Activated CD4-positive, alpha-beta T cell treated with anti-CD3 and anti-CD28 coated beads, Interleukin-2, amount 10 ng/mL, durations not matched to agents 24 days and 14 days (primary cell): ENCODE measurements at places on chromosomes 7 and 10. TPM values are rescaled to one million over a fixed set of nuclear protein-coding genes. Genes with fewer than 3 reads are reported as not detected.

The ANK3 gene
- total RNA-seq, result 22.9 and 23.5 TPM in 2 replicates

The ACBD7 gene
- total RNA-seq, result 1.0 and 1.3 TPM in 2 replicates

The ZNF746 gene
- 23.3 and 24.8 TPM in 2 replicates for total RNA-seq

GRCh38 chr10:93468461-93469213 lies 13.5 kb downstream of the MYOF start:
- no peak for DNase-seq

The CPVL gene
- not detected in 2 replicates for total RNA-seq

The SUGCT gene
- 0.91 and 1.0 TPM in 2 replicates for total RNA-seq

DNA sequence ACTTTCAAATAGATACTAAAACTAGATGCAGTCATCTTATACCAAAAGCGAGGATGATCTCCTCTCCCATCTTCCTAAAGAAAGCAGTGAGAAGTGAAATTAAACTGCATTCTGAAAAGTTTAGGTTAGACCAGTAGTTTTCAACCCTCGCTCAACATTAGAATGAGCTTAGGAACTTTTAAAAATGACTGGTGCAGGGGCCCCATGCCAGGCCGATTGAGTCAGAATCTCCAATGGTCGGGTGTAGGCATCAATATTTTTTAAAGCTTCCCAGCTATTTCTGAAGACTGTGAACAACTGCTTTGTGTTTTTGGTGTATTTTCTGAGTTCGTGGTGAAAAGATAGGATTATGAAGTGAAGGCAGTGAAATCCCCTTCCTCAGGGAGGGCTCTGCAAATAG lies 146.0 kb downstream of the VTI1A start:
- no peak for DNase-seq

DNA sequence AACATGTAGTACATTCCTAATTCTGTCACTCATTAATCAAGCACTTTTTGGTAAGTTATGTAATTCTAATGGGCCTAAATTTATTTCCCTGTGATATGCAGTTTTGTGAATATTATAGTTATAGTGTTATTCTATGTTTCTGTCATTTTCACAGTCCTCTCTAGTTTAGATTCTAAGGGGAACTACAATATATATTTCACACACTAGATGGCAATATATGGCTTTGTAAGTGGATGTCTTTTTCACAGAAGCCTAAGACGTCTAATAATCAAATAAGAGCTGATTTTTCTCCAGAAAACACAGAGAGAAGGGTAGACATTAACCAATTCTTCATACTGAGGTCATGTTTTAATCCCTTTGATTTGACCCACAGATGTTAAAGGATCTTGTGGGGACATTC lies 18.0 kb downstream of the RNLS start:
- no peak for DNase-seq

DNA sequence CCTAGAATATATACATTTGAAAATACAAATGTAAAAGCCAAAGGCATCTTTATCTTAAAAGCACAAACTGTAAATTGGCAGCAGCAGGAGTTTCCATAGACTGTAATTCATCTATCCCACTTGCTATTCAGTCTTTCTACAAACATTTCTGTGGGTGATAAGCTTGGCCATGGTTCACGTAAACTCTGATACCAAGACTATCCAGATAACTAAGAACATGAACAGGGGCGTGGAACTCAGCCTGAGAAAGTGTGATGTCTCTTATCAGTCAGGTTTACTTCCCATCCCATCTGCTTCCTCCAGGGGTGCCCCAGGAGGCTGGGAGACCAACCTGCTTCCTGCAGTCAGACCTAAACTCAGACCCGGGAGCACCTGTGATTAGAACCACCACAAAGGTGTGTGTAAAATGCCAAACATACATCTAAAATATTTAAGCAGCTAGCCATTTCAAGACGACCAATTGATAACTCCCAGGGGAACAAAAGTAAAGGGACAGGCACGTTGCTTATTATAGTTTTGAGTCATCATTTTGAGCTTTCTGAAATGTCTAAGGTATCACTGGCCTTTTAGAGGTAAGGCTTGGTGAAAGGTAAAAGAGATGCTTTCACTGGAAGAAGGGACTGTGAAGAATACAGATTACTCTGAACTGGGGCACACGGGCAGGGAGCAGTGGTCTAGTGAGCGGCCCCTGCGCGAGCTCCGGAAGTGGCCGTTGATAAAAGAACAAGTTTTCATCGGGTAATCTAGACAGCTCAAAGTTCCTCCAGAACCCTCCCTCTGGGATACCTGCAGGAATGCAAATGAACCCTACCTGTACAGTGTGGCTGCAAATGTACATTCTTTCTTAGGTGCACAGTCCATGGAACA lies 51.5 kb downstream of the RSU1 start:
- DNase-seq, result no peak

- no peak for DNase-seq
Observed at GRCh38 chr10:29112827-29113615, 175.8 kb upstream of the LYZL1 start.

- DNase-seq, result no peak
Observed at GRCh38 chr7:80307227-80307856, 172.7 kb downstream of the GNAI1 start.

DNA sequence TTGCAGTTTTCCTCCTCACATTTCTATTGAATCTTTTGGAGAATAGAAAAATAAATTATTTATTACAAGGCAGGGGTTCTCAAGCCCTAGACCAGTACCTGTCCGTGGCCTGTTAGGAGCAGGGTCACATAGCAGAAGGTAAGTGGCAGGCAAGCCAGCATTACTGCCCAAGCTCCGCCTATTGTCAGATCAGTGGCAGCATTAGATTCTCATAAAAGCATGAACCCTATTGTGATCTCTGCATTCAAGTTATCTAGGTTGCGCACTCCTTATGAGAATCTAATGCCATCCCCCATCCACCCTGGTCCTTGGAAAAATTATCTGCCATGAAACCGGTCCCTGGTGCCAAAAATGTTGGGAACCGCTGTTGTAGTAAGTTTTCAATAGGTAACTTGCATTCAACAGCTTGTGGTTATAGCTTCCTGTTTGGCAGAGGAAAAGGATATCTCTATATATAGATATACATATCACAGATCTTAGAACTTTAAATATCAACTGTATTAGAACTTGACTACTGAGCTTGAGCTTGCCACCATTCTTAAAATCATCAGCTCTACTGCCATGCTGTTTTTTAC lies 165.1 kb downstream of the AHR start:
- peak; percentile 57 for DNase-seq

The NUTM2A gene
- 0.12 TPM in 1 of 2 replicates, not detected in the other for total RNA-seq

DNA sequence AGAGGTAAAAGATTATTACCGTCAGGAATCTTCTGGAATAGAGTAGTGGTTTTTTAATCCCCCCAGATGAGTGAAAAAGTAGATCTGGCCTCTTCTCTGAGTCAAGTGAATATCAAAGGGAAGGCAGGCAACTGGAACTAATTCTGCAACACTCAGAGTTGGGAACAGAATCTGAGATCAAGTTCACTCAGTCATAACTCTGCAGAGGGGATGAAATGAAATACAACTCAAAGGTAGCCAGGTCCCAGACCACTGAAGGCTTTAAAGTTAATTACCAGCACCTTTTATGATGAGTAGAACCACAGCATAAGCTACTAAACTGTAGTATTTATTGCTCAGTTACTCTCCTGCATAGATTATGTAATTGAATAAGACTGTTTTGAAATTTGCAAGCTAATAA lies 455.6 kb upstream of the AKR1E2 start:
- no peak for DNase-seq

- no peak for DNase-seq
Observed at GRCh38 chr7:32077806-32078205, 7.6 kb upstream of the PDE1C start.

The HOXA1 gene
- total RNA-seq, result 0.09 and 0.16 TPM in 2 replicates

- no peak for DNase-seq
Observed at GRCh38 chr7:5206686-5207085, 16.7 kb downstream of the WIPI2 start.

- DNase-seq, result no peak
Observed at GRCh38 chr10:91120348-91120747, 100.1 kb upstream of the PCGF5 start.

GRCh38 chr7:25256333-25256819 lies 28.1 kb upstream of the NPVF start:
- DNase-seq, result no peak

GRCh38 chr7:99642027-99642426 lies 25.3 kb downstream of the ZSCAN25 start:
- no peak for DNase-seq

GRCh38 chr10:126525326-126525725 lies 137.0 kb upstream of the ADAM12 start:
- DNase-seq, result no peak

The NKX1-2 gene
- total RNA-seq, result not detected in 2 replicates

GRCh38 chr7:151451626-151452571 lies 12.0 kb upstream of the CRYGN start:
- DNase-seq, result no peak

DNA sequence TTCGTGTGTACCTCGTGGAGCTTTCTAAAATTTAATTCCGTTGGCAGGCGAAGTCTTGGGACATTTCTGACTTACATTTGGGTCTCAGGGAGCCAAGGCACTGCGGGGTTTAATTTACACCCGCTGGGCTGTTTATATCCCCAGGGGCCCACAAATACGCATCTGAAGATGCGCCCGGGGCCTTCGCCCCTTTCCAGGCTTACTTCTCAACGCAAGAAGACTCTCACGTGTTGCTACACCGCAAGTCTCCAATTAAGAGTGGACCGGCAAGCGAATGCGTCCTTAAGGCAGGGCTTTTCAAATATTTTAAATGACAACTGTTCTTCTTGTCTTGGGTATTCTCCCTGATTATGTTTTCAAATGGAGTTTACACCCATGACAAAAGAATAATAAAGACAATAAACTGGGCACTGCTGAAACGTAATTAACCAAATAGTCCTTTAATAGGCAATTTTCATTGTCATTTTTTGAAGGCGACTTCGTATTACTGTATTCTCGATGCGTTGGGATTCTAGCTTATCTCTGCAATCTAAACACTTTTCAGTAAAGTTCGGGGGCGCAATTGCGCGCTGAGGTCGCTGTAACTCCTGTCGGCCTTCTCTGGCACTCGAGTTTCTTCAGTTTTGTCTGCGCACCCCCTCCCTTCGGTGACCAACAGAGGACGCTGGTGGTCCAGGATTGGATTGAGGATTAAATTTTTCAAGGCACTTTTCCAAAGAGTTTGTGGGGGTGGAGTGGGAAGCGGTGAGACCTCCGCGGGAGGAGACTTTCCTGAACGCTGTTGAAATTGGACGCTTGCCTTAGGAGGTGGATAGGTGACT lies 837 bp upstream of the IGFBP3 start:
- peak; percentile 68 for DNase-seq
